ENCODE measurements at places on chromosomes 7 and 10.

- DNase-seq = peak; percentile 25
Observed at GRCh38 chr7:79548727-79549126, 95.3 kb upstream of the MAGI2 start.

DNA sequence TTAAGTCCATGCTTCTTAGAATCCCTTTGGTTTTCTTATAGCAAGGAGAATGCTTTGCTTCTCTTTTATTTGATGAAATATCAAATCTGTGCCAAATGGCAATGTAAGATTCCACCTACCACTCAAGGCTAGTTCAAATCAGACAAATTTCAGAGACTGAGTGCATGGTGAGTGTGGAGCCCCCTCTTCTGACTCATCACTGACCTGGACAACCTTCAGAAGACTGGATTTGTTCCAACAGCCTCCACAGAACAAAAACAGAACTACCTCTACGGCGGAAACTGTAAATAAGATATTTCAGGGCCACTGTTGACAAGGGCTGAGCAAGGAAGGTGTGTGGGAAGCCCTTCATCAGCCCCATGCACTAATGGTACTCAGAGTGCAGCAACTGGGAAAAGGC is 21.1 kb downstream of the NCAPG2 start:
- DNase-seq = peak; percentile 21

GRCh38 chr7:125878235-125878956 is 948.8 kb upstream of the POT1 start:
- no peak for DNase-seq

GRCh38 chr7:158077151-158077840 is 510.3 kb downstream of the PTPRN2 start:
- no peak for DNase-seq

GRCh38 chr10:836782-837181 is 94.7 kb downstream of the LARP4B start:
- DNase-seq = no peak

DNA sequence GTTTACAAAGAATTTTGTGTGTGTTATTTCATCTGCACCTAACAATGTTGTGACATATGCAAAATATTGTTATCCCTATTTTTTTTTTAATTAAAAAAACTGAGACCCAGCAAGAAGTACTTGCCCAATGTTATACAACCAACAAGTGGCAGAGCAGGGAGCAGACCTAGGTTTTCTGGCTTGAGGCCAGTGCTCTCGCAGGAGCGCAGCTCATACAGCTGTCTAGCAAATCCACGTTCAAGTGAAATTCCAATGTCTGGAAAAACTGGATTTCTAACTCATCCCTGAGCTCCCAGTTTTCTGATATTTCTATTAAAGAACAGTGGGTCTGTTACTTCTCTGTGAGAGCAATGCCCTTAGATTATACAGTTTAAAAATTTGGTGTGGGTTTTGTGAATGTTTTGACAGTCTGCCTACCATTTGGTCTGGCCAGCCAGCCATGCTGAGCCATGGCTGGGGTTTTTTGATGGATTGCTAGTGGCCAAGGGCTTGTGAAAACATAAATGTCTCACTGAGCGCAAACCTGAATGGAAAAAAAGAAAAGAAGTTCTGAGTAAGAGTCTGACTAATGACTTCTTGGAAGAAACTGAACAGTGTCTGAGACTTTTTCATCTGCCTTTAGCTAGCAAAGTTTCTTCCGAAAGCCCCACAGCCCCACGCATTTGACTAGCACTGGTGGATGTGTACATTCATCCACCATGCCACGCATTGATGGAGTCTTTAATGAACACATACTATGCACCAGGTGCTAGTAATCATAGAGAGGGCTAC is 15.4 kb upstream of the PRF1 start:
- DNase-seq = peak; percentile 52

DNA sequence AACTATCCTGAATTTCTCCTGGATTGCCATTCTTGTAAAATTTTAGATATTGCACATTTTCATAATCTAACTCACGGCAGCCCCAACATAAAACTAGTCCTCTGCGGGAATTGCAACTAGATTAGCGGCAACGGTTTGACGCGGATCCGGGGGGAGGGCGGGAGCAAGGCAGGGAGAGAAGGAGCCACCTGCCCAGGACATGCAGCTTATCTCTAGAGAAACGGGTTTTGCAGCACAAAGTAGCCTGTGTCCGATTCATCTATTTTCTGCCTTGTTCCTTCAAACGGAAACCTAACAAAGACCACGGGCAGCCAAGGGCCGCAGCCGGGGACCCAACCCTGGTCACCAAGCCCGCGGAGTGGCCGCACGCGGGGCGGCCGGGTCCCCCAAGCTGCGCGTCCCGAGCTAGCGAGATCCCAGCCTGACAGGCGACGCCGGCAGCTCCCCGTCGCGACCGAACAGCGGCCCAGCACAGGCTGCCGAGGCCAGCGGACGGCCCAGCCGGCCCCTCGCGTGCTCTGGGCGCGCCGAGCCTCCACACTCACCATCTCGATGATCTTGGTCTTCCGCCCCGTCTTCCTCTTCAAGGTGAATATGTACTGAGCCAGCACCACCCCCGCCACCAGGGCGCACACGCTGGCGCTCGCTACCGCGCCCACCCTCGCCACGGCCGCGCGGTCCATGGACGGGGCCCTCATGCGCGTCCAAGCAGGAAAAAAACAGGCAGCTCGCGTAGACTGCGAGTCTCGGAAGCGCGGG is at the start of gene NT5C3A:
Gene NT5C3A, minus strand, starts transcription at position 754 of the 759 bp plus-strand sequence. Its CDS starts 71 bp downstream, at position 683.
- DNase-seq = peak; percentile 18

- DNase-seq = no peak
Observed at GRCh38 chr7:138370956-138371355, 89.1 kb upstream of the TRIM24 start.

DNA sequence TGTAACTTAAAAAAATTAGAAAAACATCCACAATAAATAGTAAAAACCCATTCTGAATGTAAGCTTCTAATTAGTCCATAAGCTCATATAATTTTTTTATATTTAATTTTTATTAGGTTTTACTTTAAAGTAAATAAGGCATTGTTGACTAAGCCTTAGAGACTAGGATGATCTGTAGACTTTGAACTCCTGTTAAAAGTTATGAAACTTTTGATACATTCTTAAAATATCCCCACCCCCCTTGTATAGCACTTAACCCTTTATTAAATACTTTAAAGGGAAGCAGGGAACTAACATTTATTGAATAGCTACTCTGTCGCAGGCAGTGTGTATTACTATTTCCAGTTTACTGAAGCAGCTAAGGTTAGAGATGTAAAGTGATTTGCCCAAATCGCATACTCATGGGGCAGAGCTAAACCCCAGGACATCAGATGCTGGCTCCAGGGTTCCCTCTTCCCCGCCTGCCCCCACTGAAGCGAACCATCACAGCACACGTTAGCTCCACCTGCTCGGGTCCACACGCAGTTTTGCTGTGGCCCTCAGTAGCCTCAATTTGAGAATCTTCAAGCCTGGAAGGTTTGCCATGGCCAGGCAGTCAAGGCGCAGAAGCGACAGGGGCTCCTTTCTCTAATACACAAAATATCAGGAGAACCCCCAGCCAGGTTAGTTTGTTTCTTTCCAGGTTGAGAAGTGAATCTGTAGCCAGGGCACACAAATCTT is 762 bp downstream of the PON1 start:
- DNase-seq = no peak

DNA sequence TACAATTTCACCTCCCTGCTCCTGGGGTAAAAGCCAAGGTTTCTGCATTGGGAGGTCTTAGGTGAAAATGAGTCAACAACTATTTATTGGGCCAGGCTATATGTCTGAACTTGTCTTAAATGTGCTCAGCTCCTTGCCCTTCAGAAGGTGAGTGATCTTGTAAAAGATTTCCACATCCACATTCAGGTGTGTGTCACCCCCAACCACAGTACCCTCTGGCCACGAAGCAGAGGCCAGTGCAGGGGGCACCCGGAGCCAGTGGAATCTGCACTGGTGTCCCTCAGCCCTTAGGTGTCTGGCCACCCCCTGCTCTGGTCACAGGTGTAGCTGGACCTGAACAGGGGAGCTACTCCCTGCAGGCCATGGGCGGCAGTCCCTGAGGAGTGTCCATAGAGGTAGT is 198.5 kb downstream of the PAXIP1 start:
- DNase-seq = no peak

DNA sequence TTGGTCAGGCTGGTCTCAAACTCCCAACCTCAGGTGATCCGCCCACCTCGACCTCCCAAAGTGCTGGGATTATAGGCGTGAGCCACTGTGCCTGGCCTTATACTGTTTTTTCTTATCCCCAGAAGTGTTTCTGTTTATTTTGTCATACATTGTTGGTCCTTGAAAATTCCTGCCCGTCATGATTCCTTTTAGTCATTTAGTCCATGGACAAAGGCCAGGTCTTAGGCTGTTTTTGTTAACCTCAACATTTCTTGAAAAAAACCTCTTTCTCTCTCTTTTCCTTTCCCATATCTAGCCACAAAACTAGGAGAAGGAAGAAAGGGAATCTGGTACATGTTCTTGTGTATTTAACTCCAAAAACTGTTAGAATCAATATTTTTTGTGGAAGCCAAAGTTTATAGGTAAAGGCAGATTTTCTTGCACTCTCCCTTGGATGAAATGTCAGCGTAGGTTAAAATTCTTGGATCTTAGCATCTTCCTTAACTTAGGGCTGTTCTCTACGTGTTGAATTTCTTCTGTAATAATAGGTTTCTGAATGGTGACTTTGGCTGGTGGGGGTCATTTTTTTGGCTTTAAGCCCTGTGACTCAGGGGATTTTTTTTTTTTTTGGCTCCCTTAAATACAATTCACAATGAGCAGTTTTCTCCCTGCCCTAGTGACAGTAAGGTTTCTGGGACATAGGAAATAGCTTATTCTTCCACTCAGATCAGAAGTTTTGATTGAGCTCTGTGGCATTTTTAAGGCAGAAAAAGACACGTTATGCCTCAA is 500.8 kb downstream of the AUTS2 start:
- DNase-seq = no peak

- DNase-seq = no peak
Observed at GRCh38 chr7:70242826-70243225, 644.6 kb downstream of the AUTS2 start.

DNA sequence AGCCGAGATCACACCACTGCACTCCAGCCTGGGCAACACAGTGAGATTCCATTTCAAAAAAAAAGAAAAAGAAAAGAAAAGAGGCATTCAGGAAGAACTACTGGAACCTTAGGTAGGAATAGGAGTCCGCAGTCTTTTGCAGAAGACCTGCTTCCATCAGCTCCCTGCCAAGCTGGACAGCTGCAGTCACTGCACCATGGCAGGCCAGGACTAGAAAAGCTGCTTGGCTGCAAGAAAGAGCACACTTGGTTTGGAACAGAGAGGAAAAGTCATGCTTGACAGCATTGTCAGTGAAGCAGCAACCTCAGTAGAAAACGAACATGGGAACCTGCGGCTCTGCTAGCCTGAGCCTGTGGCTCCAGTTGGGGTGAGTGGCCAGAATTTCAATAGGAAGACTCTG is 104.3 kb downstream of the MARCHF5 start:
- DNase-seq = no peak

GRCh38 chr7:41206267-41206666 is 496.6 kb downstream of the INHBA start:
- DNase-seq = no peak

DNA sequence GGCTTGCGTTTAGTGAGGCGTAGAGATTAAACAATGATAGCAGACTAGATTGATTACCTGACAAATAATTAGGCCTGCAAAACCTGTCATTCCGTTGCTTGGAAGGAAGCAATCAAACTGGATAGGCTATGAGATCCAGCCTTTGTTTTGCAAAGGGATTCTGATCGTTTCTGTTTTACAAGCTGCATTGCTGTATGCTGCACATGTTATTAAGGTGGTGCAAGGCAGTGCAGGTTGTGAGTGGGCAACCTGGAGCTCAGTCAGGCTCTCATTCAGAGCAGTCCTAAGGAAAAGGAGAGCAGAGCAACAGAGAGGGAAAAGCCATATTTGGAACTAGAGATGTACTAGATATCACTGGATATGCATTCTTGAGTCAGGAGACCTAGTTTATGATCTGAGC is 6.9 kb upstream of the NOBOX start:
- no peak for DNase-seq

Measured in fibroblast of skin of right quadriceps (primary cell).